ENCODE measurements at places on chromosomes 11 and 22.
A peak's percentile ranks its signal among the peaks of the same experiment; 100 is the strongest.

DNA sequence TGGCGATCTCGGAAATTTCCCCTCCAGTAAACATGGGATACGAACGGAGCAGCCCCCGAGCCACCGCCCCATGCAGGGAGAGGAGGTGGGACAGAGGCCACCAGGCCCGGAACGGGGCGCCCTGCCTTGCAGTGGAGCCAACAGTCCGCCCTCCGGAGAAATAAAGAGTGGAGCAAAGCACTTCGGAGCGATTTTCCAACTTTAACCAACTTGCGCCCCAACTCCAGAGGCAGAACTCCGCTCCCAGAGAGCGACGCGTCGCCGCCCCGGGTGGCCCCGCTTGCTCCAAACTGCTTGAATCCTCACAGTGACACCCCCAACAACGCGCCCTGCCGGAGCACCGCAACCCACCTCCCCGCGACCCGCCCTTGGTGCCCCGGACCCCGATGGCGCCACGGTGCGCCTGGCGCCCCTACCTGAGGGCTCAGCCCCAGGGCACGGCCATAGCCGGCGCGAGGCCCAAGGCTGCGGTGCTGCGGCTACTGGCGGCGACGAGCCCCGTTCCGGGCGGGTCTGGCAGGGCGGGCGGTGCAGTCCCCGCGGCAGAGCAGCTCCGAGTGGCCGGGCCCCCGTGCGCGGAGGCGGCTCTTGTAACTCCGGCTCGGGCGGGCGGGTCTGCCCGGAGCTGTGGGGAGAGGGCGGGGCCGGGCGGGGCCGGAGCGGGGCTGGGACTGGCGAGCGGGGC is at the start of gene AHNAK:
AHNAK (minus strand) TSS at position 563 of the 685 bp plus-strand sequence. CDS start 10,708 bp downstream, outside the sequence.
- DNase-seq = peak; percentile 34

DNA sequence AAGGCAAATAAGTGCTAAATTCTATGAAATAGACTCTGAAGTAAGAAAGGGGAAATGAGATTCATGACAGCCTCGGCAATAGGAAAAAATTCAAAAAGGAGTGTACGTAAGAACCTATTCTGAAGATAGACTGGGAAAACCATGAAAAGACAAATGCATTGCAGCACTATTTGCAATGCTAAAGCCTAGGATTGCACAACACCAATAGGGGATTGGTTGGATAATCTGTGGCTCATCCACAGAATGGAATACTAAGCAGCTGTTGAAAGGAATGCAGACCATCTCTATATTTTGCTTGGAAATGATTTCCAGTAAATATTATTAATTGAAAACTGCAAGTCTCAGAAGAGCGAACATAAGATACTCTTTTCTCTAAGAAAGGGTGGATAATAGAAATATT is 91.7 kb upstream of the CLMP start:
- no peak for DNase-seq

DNA sequence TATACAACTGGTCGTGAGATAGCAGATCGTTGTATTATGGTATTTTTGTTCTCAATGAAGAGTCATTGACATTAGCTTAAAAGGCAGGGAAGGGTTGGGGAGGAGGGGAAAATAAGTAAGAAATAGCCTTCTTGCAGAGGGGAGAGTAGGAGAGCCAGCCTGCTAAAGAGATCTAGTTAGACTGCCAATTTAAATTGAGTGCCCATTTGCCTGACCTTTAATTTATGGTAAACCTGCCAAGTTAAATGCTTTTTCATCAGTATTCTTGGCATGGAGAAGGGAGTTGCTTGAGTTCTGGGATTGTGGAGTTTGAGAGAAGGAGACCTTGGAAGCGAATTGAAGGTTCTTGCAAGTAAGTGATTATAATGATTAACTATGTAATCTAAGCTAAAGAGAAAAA is 89.0 kb downstream of the FAM83F start:
- no peak for DNase-seq

GRCh38 chr22:30036656-30037055 is 43.6 kb upstream of the HORMAD2 start:
- no peak for DNase-seq

DNA sequence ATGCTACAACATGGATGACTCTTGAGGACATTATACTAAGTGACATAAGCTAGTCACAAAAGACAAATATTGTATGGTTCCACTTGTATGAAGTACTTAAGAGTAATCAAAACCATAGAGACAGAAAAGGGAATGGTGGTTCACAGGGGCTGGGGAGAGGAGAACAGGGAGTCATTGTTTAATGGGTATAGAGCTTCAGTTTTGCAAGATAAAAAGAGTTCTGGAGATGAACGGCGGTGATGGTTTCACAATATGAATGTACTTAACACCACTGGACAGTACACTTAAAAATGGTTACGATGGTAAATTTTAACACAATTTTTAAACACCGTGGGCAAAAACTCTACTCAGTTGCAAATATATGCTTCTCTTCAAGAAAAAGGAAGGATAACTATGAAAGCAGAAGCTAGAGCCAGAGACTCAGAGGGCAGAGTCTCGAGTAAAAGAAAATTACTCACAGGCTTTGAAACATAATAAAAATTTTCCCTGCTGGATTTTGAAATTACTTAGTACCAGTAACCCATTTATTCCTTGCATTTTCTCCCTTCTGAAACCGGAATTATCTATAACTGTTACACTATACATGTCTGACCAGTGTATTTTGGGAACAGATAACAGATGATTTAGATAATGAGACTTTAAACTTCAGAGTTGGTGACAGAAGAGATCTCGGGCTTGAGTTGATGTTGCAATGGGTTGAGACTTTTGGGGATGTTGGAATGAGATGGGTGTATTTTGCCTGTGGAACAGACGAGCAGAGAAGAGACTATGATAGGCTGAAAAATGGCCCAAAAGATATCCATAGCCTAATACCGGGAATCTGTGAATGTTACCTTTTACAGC is 15.0 kb downstream of the MRTFA start:
- no peak for DNase-seq

GRCh38 chr11:122743949-122744348 is 88.4 kb downstream of the UBASH3B start:
- no peak for DNase-seq

DNA sequence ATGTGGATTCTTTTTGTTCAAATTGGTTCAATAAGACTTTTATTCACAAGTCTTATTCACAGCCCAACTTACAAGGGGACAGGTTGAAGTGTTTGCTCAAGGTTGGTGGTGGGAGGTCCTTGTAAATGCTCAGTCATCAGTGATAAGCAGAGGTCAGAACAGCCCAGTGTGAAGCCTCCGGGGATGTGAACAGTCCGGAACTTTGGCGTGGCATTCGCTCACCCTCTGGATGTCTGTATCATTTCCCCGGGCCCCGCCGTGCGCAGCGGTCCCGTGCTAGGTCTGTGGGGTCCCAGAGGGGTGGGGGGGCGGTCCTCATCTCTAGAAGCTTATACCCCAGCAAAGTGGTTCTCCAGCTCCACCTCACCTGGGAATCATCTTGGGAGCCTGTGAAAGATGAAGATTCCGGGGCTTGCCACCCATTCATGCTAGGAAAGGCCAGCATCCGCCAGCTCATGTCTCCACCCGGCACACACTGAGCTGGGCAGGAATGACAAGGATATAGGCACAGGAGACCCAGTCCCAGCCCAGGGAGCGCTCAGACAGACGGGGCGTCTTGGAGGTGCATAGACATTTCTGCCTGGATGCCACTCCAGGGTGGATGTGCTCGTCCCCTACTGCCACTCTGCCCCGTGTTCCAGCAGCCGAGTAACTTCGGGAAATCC is 327.5 kb downstream of the TBC1D22A start:
- DNase-seq = no peak

- no peak for DNase-seq
These were observed 1.1 kb downstream of the SPATA19 start for GRCh38 chr11:133844217-133844616.

DNA sequence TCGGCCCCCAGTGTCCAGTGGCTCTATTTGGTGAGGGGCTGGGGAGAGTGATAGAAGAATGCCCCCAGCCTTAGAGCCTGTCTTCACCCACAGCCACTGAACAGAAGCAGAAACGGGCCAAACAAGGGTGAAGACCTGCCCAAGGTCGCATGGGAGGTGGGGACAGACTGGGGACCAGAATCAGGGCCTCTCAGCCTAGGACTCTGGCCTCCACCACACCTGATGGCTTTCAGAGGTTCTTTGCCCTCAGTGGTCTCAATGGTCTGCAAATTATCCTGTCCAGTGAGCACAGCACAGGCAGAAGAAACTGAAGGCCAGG is 4.5 kb upstream of the MYRF start:
- no peak for DNase-seq

DNA sequence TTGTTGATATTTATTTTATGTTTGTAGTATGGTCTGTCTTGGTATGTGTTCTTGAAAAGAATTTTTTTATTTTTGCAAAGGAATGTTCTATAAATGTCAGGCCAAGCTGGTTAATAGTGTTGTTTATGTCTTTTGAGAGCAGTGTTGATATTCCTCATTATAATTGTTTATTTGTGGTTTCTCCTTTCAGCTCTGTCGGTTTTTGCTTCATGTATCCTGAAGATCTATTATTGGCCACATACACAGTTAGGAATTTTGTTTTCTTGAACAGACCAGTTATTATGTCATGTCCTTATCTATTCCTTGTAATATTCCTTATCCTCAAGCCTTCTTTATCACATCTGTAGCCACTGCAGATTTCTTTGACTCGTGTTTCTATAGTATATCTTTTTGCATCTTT is 56.5 kb downstream of the PDHX start:
- no peak for DNase-seq

DNA sequence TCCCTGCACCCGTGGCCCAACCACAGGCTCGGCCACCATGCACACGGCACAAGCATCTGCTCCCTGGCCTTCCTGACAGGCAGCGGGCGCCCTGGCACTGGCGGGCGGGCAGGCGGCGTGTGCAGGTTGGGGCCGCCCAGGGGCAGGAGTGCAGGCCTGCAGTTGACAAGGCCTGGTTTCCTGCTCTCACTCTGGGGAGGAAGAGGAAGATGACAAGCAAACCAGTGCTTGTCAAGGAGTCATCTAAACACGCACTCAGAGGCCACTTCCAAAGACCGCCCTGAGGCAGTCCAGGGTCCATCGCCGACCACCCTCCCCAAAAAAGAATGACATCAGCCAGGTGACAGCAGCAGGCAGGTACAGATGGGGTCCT is 65.3 kb upstream of the LINC01488 start:
- DNase-seq = no peak

GRCh38 chr22:37607010-37607934 is 1.4 kb upstream of the GGA1 start:
- peak; percentile 55 for DNase-seq

DNA sequence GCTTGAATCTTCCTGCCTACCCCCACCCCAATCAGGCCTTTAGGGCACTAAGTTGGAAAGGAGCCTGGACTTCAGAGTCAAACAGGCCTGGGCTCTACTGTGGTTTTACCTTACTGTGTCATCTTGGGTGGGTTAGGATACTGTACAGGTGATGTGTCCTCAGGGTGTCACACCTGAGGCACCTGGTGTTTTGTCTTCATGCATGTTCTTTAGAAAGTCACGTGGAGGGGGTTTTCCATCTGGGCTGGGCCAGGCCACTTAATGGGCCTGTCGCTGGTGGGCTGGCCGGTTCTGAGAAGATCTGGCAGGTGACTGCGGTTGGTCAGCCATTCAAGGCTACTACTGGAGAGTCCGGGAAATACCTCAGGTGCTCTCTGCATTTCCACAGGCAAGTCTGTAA is 92.6 kb downstream of the SWAP70 start:
- DNase-seq = no peak

- peak; percentile 85 for DNase-seq
These were observed 28.5 kb downstream of the GLB1L2 start for GRCh38 chr11:134360050-134360835.

DNA sequence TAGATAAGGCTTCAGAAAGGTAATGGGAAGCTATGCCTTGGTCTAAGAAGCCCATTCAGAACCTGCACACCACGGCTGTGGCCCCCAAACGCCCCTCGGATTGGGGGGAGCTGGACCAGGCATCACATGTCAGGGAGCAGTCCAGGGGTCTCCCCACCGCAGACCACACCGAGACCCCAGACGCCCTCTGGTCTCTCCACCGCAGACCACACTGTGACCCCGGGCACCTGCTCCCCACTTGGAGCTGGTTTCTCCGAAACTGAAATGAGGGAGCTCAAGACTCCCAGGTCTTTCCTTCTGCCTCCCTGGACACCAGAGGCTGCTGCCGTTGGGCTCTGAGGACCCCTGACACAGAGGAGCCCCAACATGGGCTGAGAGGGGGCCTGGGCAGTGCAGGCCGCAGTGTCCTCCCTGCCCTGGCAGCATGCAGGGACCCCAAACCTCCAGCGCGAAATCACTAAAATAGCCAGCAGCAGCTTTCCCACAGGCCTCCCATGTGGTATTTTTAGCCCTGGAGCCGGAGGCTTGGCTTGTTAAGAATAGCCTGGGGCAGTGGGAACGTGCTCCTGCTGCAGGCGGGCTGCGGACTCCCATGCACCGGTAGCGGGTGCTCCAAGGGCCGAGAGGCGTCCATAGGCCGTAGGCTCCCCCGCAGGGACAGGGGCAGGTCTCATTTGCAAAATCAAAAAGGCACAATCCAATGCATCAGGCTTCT is 7.7 kb downstream of the LINC01488 start:
- no peak for DNase-seq

DNA sequence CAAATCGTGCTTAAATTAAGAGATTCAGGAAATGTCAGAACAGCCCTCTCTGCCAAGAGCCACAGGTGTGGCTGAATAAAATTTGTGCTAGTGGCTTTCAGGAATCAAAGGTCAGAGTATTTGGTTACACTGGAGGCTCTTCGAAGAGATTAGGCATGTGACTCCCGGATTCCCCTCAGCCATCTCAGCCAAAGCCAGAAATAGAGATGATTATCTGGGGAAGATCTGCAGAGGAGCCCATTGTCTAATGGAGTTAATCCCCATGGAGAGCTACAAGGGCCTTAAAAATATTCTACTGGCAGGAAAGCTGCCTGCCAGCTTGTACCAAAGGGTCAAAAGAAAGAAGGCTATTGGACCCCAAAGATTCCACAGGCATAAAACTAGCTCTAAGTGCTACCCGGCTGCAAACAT is 1259.5 kb downstream of the TBC1D22A start:
- DNase-seq = no peak

DNA sequence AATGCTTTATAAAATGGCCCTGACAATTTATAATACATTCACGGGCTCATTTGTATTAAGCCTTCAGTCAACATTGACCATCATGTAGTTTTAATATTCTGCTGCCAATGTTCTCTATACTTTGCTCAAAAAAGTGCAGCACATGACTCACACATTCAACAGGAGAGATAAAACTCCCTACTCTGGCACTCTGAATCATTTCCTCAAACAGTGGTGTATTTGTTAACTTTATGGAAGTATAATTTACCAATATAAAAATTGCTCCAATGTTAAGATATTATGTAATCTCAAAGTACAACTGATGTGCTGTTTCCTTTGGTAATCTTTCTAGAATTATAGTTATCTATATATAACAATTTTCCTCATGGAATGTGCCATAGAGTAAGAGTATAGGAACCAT is 39.9 kb downstream of the MAML2 start:
- DNase-seq = no peak

GRCh38 chr11:88360141-88360540 is 22.6 kb upstream of the CTSC start:
- DNase-seq = no peak

- no peak for DNase-seq
These were observed 59.2 kb upstream of the USP47 start for GRCh38 chr11:11782532-11783110.

DNA sequence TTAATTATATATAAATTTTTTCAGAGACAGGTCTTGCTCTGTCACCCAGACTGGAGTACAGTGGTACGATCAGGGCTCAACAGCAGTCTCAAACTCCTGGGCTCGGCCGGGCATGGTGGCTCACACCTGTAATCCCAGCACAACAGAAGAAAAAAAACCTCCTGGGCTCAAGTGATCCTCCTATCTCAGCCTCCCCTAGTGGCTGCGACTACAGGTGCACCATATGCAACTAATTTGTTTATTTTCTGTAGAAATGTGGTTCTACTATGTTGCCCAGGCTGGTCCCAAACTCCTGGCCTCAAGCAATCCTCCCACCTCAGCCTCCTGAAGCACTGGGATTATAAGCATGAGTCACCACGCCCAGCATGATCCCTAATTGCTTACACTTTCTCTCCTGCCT is 56.1 kb upstream of the SLC35C1 start:
- no peak for DNase-seq
